ENCODE measurements at places on chromosomes 1 and 21.

GRCh38 chr1:175820456-175821025 lies 77.1 kb upstream of the TNR start:
- DNase-seq: no peak

GRCh38 chr1:185719021-185719420 lies 15.2 kb upstream of the HMCN1 start:
- DNase-seq: no peak

- DNase-seq: no peak
Observed at GRCh38 chr1:87292684-87293493, 35.8 kb upstream of the LMO4 start.

DNA sequence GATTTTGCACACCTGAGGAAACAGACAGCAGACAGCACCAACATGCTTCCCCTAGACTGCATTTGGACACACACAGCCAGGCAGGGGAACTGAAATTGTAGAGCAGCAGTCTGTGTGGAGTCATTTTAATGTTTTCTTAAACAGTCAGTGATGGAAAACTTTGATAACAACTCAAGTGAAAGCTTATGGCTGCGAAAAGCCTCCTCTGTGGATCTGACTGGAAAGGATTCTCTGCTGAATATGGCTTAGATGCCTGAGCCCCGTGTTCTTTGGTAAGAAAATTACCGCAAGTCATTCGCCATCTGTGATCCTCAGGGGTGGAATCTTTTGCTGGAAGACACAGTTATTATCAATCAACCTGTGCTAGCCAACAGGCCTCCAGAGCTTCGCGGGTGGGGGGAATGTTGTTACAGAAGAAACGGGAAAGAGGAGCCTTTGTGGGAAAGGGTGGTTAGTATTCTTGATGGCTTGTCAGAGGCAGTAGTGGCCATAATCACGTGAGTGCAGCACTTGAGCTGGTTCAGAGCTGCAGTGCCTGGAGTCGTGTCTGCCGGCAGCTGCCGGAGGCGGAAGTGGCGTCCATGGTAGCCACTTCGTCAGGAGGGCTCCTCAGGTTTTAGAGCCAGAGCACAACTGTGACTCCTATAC lies 204.7 kb downstream of the ST6GALNAC3 start:
- no peak for DNase-seq

DNA sequence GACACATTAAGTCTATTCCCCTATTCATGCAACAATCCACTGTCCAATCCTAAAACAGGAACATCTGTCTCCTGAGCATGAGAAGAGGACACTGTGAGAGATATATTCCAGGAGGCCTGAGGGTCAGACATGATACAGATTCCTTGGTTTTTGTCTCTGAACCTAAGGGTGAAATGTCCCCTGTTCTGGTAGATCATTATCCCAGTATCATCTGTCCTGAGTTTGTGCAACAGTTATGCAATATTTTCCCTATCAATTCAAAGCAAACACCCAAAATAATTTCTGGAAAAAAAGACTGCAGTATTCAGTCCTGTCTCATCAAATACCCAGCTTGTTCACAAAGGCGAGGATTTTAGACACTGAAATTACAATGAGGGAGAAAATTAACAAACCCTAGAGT lies 61.4 kb downstream of the PRKAB2 start:
- DNase-seq: no peak

DNA sequence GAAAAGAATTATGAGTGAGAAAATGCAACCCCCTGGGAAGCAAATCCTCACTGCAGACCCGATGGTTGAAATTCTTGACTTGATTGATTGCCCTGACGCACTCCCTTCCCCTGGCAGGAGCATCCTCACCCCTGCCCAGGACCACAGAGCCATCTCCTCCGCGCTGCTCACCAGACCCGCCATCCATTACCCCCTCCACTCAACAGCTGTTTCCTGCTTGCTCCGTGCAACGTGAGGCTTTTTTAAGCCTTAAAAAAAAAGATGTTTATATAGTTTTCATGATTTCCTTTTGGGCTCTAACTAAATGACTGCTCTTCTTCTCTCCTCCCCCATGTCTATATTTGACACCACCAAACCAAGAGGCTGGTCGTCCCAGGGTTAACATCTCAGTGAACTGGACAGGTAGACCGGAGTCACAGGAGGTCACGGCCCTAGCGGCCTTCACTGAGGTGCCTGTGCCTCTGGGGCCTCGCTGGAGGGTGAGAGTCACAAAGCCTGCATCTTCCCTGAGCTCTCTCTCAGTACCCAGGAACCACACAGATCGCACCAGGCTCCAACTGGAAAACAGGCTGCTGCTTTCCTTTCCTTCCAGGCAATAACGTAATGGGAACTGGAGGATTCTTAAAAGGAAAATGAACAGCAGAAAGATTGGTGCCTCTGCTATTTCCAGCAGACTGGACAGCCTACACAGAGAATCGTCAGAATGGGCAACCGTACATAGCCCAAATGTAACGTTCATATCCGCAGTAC lies 49.8 kb downstream of the ZBTB18 start:
- no peak for DNase-seq

- peak; percentile 75 for DNase-seq
Observed at GRCh38 chr1:161071886-161072371, 2.2 kb upstream of the ARHGAP30 start.

GRCh38 chr21:17782051-17782450 lies 37.1 kb downstream of the C21orf91 start:
- no peak for DNase-seq

DNA sequence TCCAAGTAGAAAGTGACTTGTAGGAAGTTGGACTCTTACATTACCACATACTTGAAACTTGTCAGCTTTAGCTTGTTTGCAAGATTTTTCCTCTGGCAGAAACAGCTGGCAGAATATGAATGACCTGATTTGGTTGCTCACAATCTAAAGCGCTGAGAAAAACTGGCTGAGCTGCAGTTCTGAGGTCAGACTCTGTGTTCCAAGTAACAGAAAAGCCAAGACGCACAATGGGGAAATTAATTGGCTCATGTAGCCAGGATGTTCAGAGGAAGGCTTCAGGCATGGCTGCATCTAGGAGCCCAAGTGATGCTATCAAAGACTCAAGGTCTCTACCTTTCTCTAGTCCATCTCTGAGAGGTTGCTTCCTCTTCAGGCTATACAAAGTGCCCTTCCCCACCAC lies 27.0 kb downstream of the ALPL start:
- no peak for DNase-seq

DNA sequence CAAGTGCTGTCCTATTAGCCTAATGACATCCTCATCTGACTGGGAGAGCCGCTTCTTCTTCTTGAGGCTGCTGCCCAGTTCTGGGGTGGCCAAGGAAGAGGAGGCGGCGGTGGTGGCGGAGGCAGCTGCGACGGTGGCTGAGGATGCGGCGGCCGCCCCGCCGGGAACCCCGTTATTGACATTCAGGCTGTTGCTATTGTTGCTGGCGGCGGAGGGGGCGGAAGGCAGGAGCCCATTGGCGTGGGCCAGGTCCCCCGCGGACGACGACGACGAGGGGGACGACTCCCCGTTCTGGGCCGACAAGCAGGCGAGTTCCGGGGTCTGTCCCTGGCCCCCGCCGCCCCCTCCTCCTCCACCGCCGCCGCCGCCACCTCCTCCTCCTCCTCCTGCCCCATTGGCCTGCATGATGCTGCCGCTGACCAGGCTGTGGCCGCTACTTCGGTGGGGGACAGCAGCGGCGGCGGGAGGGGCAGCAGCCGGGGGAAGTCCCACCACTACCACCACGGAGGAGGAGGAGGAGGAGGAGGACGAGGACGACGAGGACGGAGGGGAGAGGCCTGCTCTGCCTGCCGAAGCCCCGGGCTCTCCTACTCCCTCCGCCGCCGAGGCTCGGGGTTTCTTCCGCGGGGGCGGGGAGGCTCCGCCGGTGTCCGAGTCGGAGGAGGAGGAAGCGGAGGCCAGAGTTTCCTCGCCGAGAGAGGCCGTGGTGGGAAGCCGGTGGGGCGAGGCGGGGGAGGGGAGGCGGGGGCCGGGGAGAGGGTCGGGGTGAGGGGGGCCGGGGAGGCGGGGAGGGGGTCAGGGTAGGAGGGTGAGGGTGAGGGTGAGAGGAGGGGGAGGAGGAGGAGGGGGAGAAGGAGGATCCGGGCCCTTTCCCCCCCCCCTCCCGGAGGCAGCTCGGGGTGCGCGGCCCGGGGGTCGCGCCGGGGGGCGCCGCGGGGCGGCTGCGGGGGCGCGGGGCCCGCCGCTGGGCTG lies 610 bp downstream of the WDR26 start:
- no peak for DNase-seq

GRCh38 chr1:241063276-241063675 lies 293.7 kb downstream of the RGS7 start:
- no peak for DNase-seq

GRCh38 chr1:46002551-46003150 lies 129.8 kb downstream of the PIK3R3 start:
- DNase-seq: no peak

DNA sequence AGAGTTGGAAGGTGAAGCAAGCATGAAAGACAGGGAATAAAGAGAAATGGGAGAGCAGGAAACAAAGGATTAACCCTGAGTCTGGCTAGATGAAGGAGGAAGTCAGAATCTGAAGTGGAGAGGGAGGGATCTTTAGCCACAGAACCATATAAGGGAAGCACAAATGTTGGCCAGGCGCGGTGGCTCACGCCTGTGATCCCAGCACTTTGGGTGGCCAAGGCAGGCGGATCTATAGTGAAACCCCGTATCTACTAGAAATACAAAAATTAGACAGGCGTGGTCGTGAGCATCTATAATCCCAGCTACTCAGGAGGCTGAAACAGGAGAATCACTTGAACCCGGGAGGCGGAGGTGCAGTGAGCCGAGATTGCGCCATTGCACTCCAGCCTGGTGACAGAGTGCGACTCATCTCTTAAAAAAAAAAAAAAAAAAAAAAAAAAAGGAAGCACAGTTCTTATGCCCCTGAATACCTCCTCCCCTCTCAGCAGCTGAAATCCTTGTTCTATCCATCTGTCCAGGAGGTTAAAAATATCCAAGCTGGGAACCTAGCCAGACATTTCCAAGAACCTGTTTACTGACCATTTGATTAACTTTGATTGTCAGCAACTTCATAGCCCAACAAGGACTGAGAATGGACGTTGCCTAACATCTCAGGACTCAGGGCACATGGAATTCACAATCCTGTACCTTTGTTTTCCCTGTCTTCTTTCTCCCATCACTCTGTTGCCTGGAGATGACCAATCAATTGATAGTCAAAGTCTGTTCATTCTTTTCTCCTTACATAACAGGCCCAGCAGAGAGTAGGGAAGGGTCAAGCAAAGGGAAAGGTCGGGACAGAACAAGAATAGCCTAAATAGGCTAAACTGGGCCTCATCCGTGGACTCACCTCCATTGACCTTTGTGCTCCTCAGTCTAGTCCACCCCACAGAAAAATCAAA lies 10.6 kb downstream of the TXNIP start:
- DNase-seq: no peak

DNA sequence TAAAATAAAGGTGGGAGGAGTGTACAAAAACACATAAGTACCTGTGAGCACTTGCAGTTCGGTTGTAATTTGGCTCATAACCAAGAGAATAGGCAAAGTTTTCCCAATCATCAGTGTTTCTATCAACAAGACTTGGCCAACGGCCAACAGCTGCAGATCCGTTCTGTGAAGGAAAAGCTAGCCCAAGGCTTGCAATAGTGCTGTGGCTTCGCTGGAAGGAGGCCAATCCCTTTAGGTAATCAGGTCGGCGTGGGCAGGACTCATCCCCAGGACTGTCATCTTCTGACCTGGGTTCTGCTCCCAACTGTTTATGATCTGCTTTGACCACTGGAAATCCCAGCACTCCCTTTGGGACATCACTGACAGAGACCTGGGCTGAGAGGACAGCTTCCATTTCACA lies 107.8 kb downstream of the LYST start:
- DNase-seq: no peak

GRCh38 chr1:36352910-36353878 lies 29.7 kb upstream of the EVA1B start:
- DNase-seq: no peak

DNA sequence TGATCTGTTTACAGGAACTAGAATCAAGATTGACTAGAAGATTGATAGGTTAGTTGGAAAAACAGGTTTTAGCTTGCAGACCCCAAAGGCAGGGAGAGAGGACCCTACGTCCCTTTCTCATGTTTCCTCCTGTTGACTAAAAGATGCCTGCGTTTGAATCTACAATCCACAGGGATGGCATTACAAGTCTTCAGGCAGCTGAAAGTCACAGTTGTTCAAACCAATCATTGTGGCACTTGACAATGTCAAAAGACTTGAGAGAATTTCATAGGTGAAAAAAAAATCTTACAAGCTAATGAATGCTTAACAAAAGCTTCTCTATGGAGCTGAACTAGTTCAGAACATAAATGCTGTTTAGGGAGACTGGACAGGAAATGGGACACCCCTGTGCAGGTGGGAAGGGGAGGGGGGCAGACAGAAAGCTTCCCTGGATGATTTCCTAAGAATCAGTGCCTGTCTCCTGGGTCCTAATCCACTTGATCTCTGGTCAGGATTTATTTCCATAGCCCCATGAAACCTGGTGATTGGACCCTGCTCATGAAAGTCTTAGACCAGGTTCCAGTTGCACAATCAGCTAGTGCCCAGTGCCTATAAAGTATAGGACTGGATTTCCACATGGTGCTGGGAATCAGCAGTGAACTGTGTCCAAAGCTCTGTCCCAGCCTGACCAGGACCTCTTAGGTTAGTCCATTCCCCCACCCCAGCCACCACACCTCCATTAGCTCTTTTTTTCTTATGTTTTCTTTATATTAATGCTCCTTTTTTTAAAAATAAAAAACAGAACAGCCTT lies 91.6 kb upstream of the BCAR3 start:
- DNase-seq: no peak

DNA sequence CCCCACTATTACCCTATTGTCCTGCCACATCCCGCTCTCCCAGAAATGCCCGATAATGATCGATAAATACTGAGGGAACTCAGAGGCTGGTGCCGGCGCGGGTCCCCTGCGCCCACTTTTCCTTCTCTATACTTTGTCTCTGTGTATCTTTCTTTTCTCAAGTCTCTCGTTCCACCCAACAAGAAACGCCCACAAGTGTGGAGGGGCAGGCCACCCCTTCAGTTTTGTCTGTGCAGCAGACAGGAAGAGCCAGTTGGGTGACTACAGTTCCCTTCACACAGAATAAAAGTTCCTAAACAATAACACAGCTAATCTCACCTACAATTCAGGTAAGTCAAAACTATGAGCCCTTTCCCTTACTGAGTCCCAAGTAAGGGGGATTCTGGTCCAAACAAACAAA lies 423.7 kb downstream of the SMYD3 start:
- no peak for DNase-seq

- DNase-seq: no peak
Observed at GRCh38 chr1:168824418-168825065, 95.5 kb upstream of the DPT start.

- DNase-seq: no peak
Observed at GRCh38 chr1:221392453-221392852, 349.4 kb downstream of the DUSP10 start.

DNA sequence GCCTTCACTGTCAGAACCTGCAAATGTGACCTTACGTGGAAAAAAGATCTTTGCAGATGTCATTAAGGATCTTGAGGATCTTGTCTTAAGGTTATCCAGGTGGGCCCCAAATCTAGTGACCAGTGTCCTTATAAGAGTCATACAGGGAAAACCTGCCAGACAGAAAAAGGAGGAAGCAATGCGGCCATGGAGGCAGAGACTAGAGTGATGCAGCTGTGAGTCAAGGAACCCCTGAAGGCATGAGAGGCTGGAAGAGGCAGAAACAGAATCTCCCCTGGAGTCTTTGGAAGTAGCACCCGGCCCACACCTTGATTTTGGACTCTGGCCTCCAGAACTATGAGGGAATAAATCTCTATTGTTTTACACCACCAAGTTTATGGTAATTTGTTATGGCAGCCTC lies 36.5 kb upstream of the DNASE2B start:
- no peak for DNase-seq
